Neural progenitor cell (in vitro differentiated cells): ENCODE measurements at places on chromosomes 3 and 15.
A peak's percentile ranks its signal among the peaks of the same experiment; 100 is the strongest.

DNA sequence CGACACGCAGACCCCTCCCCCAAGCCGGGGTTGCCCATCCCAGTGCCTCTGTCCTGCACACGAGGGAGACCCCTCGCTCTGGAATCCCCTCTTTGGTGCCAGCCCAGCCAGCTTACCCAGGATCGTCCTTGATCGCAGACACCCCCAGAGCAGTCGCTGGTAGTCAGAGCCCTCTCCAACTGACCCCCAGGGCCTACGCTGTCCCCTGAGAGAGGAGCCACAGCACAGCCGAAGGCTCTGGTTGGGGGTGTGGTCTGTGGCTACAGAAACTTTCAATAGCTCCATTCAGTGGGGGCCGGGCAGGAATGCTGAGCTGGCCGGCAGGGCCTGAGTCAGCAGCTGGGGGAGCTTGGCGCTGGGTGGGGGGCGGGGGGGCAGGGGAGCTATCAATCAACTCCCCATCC, at the start of gene LCTL:
LCTL (minus strand) TSS at position 258 of the 404 bp plus-strand sequence. CDS start 633 bp downstream, outside the sequence.
- peak; percentile 88 for DNase-seq

DNA sequence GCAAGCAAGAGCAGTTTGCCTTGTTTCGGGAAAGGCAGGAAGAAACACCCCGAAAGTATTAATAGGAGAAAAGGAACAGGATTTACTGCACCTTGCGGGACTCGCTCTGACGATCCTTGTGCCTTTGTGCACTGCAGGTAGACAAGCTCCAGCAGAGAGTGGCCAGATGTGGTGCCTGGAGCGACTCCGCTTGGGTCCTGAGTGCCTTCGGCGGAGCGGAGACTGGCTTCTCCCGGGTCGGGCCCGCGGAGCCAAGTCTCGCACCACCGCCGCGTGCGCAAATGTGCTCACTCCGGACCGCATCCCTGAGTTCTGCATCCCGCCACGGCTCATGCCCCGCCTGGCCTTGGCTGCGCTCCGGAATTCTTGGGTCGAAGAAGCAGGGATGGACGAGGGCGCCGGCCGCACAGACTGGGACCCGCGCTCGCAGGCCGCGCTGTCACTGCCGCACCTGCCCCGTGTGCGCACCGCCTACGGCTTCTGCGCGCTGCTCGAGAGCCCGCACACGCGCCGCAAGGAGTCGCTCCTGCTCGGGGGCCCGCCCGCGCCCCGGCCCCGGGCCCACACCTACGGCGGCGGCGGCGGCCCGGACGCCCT, 769 bp downstream of the C2CD4A start:
- DNase-seq: peak; percentile 62

GRCh38 chr15:68525815-68526214, 53.0 kb upstream of the CORO2B start:
- DNase-seq: no peak

DNA sequence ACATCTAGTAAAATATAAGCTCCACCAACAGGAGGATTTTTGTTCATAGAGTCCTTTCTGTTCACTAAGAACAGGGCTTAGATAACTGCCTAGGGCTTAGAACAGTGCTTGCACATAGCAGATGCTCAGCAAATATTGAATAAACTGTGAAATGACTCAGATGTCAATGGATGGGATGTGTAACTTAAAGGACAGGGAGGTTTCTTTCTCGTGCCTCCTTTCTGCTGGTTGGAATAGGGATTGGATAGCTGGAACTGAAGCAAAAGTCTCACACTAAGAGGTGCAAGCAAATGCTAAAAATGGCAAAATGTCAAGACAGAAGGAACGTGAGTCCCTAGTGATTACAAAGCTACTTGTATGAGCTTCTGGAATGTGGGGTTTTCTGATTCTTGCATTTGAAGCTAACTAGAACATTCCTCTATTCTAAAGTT, 392.8 kb upstream of the WNT5A start:
- no peak for DNase-seq

- no peak for DNase-seq
These were observed 21.5 kb upstream of the AADAC start for GRCh38 chr3:151792411-151792810.

DNA sequence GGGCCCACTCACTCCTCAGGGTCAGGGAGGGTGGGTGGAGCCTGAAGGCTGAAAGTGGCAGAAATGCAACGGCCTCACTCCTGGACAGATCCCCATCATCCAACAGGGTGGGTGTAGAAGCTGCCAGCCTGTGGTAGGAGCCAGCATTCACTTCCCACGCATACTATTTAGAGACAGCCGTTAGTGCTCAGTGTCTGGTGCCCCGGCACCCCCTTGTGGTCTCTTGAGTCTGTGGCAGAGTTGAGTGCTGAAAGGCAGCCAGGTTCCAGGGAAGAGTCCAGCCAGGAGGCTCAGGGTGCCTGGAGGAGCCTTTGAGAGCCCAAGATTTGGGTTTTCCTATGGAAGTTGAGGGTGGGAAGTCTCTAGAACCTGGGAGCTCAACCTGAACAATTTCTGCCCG, 2.1 kb upstream of the GNAT1 start:
- peak; percentile 89 for DNase-seq

- no peak for DNase-seq
These were observed 58.0 kb upstream of the FURIN start for GRCh38 chr15:90810354-90810753.

DNA sequence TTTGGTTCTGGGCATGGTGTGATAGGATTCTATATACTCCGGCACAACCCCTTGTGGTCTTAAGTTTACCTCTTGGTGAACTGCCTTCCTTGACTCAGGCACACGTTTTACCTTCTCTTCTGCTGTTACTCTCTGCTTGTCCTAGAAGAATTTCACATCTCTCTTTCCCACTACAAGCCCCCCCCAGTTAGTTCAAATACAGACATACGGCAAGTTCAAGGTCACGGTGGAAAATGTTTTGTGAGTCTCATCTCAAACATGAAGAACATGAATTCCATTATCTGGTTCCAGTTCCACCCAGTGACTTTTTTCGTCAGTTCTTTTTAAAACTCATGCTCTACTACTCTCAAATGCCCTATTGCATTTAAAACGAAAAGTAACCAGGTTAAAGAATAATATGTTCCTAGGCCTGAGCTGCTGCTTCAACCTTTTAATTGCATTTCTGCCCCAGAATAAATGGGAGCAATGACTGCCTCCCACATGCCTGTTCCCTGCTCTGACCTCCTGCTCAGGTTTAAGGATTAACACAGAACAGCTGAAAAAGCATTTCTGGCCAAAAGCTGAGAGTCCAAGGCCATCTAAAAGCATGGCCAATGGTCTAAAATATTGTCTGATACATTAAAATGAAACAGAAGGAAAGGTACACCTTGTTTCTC, 132.8 kb downstream of the OSBPL10 start:
- DNase-seq: no peak

GRCh38 chr3:149871855-149872254, 58.8 kb downstream of the RNF13 start:
- DNase-seq: no peak

- DNase-seq: no peak
These were observed 35.7 kb upstream of the GSK3B start for GRCh38 chr3:120129718-120130513.

GRCh38 chr15:91887921-91888373, 34.4 kb downstream of the SLCO3A1 start:
- no peak for DNase-seq

DNA sequence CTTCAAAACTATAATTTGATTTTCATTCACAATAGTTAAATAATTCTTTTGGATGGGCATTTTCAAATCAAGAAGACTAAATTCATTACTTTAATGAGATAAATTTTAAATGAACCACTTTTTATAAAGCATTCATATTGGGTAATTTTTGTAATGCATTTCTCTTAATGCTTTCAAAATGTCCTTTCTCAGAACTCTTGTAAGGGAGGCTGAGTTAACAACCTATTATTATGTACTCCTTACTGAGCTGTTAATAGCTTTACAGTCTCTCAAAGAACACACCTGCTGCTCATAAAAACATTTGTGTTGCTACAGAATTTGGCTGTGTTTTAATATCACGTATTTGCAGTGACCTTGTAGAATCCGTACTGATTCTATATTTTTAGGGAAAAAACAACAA, 334.0 kb upstream of the ARL6 start:
- DNase-seq: no peak

DNA sequence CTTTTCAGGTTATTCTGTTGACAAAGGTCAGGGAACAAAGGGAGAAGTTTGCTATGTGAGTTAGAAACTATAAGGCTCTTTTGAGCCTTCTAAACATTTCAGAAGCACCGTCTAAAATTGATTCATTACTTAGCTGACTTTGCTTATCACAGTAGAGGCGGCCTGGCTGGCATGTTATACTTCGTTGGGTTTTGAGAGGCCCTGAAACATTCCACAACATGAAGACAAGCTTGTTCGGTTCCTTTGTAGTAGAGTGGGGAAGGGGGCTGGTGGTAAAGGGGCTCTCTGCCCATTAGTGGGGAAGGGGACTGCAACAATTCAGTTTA, 23.6 kb downstream of the ZBTB38 start:
- DNase-seq: no peak

DNA sequence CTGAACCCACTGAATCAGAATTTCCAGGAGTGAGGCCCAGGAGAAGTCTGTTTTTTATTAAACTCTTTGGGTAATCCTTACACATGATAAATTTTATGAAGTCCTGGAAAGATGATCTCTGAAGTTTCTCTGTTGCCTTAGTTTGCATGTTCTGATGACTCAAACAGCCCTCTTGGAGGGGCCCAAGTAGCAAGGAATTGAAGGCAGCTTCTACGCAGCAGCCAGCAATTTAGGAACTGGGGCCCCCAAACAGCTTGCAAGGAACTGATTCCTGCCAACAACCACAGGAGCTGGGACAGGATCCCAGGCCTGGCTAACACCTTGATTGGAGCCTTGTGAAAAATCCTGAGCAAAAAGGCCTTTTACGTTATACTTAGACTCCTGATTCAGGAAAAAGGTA, 5.4 kb upstream of the ACP3 start:
- DNase-seq: no peak

GRCh38 chr15:90691982-90692773, 25.0 kb upstream of the BLM start:
- no peak for DNase-seq

- no peak for DNase-seq
These were observed 148.2 kb upstream of the FEZF2 start for GRCh38 chr3:62521464-62522105.

- peak; percentile 85 for DNase-seq
These were observed at the start of gene MAP2K5 for GRCh38 chr15:67542420-67543347. MAP2K5 (plus strand) TSS chr15:67542703; CDS start chr15:67543336, 633 bp downstream.

GRCh38 chr3:127159543-127159942, 33.4 kb upstream of the PRR23E start:
- DNase-seq: peak; percentile 86

DNA sequence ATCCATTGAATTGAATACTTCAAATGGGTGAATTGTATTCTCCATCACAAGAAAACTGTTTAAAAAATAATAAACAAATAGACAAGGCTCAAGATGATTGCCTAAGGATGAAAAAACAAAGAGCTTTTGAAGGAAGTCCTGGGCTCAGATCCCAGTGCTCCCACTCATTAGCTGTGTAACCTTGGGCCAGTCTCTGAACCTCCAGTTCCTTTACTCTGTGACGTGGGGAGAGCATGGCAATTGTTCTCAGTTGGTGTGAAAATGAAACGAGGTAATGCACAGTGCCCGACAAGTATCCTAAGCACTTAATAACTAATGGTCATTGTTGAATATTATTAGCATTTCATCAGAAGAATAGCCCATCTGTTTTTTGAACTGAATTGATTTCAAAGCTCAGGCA, 40.7 kb downstream of the TNIK start:
- no peak for DNase-seq

GRCh38 chr3:36250191-36250590, 130.1 kb upstream of the STAC start:
- DNase-seq: no peak

GRCh38 chr3:60160822-60161748, 1090.2 kb downstream of the FHIT start:
- DNase-seq: no peak

DNA sequence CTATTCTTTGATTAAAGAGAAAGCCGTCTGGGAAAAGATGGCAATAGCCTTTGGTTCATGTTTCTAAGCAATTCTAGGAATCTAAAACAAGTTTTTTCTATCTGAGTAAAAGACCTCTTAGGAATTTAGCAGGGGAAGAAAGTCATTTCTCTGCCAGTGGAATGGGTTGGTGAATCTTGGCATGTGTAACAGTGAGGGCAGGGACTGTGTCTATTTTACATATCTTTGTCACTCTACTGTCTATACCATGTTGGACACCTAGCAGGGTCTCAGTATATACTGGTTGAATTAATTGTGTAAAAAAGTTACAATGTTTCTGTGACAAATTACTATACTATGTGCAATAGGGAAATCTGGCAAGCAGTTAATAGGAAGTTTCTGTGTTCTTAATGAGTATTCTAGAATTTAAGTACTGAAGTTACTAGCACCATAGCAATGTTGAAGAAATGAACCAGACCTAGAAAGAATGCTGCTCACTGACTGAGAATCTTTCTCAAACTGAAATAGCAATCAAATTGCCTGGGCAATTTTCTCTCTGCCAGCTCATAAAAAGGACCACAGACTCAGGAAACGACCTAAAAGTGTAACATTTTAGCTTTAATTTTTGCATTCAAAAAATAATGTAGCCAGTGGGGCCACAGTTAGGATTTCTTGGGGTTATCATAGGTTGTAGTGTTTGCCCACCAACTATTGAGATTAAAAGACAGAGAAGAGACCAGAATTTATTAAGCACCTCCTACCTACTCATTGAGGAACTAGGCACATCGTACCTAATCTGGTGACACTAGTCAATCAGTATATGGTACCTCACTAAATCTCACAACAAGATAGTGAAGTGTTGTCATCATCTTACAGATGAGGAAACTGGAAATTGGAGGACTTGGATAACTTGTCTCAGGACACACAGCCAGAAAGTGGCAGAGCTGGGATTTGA, 56.2 kb upstream of the LEKR1 start:
- no peak for DNase-seq

- DNase-seq: peak; percentile 22
These were observed 122.9 kb downstream of the ARRDC4 start for GRCh38 chr15:98083203-98083910.

DNA sequence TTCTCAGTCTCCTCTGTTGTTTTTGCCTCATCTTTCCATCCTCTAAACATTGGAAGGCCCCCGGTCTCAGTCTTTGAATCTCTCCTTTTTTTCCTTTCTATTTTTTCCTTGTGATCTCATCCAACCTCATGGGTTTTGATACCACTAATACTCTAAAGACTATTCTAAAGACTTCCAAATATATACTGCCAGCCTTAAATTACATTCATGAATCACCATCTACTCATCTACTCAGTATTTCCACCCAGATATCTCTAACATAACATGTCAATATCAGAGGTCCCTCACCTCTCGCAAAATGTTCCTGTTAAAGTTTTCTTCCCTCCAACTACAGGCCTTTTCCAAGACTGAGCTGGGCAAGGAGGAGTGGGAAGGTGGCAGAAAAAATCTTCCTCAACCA, 282.5 kb upstream of the TTC14 start:
- no peak for DNase-seq
